ENCODE measurements at places on chromosomes 4 and X.

- DNase-seq: no peak
Measured at GRCh38 chr4:18636001-18636585, 614.5 kb upstream of the LCORL start.

DNA sequence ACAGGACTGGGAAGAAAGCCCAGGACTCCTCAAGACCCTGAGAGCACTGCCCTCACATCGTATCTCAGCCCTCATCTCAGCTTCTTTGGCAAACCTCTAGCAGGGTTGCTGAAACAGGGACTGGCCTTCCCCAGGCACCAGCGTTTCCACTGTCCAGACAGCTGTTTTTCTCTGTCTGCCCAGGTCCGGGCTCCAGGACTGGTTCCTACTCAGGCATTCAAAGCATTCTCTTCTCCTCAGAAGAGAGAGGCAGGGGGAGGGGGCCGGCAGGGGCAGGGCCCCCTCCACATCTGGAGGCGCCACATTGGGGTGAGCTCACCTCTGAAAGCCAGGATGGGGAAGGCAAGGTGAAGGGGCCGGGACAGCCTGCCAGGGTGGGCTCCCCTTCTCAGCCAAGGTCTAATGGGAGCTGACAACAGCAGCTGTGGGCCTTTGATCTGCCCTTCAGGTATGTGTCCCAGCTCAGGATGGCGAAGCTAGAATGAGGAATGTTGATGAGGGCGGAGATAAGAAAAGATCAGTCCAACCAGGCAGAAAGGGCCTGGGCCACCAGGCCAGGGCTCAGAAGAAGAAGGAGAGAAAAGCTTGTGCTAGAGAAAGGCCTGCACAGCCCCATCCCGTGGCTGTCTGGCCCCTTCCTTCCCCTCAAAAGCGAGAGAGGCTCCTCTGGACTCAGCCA is 60.4 kb downstream of the PJA1 start:
- DNase-seq: no peak

- no peak for DNase-seq
Measured at GRCh38 chr4:113293043-113293560, 243.6 kb downstream of the ANK2 start.

DNA sequence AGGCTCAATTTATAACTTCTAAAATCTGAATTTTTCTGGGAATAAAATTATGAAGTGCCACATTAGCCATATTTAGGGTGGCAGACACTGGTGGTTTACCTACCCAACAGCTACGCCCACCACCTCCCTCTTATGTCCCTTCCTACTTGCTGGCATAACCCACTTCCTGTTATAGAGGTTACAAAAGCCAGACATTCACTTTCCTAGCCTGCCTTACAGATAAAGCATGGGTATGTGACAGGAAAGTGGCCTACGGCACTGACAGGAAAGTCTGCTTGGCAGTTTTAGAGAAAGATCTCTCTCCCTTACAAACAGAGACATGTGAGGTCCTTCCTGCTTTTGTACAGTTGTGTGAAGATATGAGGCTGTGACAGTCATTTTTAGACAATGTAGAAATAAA is 12.4 kb downstream of the DDX53 start:
- DNase-seq: no peak

DNA sequence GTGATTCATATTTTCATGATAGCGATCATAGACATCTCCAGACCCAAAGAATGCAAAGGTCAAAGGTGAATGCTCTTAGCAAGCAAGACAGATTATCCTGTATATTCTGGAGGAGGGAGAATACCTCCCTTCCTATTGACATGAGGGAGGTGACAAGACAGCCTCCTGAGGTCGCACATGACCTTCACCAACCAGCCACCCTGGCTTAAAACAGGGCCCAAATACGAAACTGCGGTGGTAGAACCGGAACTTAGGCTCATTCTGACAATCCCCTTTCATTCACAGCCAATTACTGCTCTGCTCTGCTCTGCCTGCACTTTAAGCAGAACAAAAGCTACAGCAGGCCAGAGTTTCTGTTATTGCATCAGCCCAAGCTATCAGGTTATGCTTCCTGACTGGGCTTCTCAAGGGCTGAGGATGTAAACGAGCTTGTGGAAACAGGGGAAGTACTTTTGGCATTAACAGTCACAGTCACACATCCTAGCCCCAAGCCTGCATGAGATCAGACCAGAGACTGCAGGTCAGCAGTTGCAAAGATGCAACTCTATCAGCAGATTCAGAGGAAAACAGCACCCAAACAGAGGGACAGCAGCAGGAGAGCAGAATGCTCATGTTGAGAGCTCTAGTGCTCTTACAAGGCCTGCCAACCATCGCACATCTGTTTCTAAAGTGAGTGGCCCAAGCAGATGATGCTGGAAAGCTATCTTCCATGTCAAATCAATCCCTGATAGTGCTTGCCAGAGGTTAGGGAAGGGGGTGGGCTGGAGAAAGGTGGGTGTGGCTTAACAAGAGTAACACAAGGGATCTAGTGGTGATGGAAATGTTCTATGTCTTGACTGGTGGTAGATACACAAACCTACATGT is 51.3 kb upstream of the MAP3K15 start:
- no peak for DNase-seq

GRCh38 chr4:131258361-131258760 is 1890.7 kb upstream of the PCDH10 start:
- DNase-seq: no peak

- no peak for DNase-seq
Measured at GRCh38 chrX:123983240-123983639, 21.7 kb downstream of the STAG2 start.

DNA sequence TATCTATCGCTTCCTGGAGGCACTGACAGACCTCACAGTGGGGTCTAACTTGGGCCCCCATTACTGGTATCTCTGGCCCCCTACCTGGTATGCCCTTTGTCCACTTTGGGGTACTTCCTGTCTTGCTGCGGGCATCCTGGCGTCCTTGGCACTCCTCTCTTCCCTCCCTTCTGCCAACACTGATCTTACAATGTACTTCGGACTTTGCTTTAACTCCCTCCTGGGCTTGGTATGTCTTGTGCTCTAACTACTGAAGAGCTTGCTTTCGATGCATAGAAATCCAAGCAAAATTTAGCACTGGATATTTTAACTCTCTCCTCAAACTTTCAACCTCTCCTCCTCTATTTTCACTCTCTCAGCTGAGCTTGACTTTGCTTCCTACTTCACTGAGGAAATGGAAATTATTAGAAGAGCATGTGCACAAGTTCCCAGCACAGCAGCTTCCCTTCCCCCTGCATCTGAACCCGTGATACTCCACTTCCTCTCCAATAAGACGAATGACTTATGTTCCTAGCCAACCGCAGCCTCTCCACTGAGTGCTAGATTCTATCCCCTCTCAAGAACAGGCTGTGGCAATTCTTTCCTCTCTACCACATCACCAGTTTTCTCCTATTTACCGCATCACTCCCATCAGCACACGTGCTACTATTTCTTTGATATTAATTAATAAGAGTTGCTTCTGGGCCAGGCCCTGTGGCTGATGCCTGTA is 52.9 kb downstream of the SUPT20HL2 start:
- DNase-seq: no peak

GRCh38 chr4:83232082-83232481 is 52.5 kb downstream of the COQ2 start:
- DNase-seq: no peak

DNA sequence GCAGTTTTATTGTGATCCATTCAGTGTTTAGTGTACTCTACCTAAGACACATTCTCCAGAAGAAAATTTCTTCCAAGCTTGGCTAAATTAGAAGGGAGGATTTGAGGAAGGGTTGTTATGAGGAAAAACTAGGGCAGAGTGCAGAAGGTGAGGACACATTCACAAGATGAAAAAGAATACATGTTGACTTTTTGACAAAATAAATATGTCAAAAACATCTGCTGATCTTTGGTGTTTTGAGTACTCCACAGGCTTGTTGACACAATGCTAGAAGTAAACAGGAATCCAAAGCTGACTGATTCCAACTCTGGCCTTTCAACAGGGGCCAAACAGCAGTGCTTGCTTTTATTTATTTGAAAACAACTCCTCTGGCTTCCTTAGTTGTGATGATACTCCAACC is 125.8 kb upstream of the SLC7A11 start:
- no peak for DNase-seq
